ENCODE measurements at places on chromosomes 5 and 9.

- no peak for DNase-seq
Observed at GRCh38 chr5:150642991-150643710, 2.7 kb downstream of the SYNPO start.

GRCh38 chr5:54761213-54761701 is 224.1 kb downstream of the ESM1 start:
- no peak for DNase-seq

DNA sequence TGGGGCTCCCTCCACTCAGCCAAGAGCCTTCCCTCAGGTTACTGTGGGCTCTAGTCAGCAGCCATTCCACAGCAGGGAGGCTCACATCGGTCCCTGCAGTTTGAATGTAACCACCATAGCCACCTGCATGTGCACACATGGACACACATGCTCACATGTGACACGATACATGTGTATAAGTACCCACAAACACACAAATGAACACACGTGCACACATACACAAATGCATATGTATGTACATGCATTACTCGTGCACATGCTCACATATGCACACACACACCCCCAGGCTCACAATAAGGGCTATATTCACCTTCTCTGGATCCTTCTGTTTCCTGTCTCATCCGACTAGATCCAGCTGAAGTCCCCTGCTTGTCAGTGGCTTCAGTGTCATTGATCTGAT is 36.2 kb downstream of the UBE2QL1 start:
- no peak for DNase-seq

- no peak for DNase-seq
Observed at GRCh38 chr9:87844506-87844905, 38.2 kb upstream of the SPATA31E1 start.

DNA sequence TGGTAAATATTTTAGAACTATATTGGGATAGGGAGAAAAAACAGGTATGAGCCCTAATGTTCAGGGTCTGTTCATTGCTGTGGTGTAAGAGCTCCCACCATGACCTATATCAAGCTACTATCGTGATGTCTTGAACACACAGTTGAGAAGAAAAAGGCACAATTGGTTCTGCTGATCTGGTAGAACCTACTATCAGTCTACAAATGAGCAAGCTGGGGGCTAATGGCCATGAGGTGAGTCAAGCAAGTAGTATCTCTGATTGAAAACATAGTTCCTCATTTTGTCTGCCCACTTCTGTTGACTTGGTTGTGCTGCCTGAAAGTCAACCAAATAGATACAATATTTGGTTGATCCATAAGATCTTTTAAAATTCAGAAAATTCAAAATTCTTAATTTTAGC is 1026.3 kb downstream of the CDH12 start:
- no peak for DNase-seq

DNA sequence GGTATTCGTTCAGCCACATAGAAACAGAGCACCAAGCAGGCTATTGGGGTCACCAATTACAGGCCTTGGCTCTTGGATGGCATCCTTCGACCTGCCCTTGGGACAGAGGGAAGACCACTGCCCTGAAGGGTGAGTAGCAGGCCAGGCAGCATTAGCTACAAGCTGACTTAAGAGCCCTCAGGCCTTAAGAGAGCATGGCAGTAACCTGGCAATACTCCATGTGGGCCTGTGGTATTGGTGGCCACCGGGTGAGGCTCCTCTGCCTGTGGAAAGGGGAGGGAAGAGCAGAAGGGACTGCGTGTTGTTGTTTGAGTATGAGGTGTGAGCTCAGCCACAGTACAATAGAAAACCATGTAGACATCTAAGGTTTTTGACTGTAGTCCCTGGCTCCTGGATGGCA is 170.6 kb downstream of the MCTP1 start:
- no peak for DNase-seq

DNA sequence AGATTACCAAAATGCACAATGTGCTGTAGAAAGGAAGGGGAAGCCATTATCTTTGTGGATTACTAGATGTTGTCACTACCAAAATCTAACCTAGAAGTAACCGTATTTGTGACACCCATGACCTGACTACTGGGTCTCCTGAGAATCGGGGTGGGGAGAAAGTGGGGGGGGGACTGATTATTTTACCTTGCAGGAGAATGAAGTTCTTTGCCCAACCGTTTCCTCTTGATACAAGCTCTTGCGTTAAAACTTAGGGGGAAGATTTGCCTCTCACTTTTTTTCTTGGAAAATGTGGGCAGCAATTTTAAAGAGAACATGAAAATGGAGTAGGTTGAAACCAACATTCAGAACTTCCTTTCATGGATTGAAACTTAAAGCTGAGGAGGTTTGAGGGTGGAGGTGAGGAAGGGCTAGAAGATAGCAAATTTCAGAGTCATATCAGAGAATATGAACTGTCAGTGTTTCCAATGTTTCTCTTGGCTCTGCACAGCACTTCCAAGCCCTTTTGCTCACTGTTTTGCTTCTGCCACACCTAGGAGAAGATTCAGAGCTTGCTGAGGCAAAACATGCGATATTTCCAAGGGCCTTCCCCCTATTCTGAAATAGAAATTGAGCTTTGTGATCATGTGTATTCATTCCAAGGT is 280.8 kb downstream of the AOPEP start:
- no peak for DNase-seq

GRCh38 chr9:95507464-95508241 is 9.1 kb downstream of the PTCH1 start:
- DNase-seq = peak; percentile 70

DNA sequence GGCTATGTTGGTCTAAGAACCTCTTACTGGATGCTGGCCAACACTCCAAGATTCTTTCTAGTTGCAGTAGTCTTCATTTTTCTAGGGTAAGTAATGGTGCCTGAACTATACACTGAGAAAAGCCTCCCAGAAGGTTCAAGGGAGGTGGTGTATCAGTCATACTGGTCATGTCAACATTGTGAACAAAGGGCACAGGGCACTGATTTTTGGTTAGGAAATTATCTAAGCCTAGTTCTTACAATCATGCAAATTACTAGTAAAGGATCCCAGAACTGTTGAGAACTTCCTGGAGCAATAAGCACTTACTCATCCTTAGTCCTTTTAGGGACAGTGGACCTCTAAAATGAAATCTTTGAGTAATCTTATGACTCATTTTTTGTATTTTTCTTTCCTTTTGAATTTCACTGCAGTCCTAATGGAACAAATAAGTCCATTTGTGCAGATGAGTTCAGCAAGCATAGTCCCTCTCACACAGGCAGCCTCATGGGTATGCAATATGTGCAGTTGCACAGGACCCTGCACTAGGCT is 21.1 kb upstream of the CDC42SE2 start:
- no peak for DNase-seq

- no peak for DNase-seq
Observed at GRCh38 chr9:2059274-2059929, 44.3 kb downstream of the SMARCA2 start.

GRCh38 chr9:71323357-71323756 is 201.9 kb upstream of the TRPM3 start:
- DNase-seq = no peak

- no peak for DNase-seq
Observed at GRCh38 chr9:117180896-117181445, 233.9 kb downstream of the ASTN2 start.

DNA sequence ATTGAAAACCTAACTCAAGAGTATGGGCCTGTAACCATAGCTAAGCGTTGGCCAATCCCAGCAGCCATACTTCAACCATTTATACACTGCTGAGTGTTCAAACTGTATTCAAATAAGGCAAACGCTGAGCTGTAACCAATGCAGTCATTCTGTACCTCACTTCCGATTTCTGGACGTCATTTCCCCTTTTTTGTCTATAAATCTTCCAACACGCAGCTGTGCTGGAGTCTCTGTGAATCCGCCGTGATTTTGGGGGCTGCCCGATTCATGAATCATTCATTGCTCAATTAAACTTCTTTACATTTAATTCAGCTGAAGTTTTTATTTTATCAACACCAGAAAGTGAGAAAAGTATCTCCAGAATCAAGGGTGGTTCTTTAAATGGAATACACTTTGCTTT is 31.7 kb downstream of the MTX3 start:
- DNase-seq = no peak

DNA sequence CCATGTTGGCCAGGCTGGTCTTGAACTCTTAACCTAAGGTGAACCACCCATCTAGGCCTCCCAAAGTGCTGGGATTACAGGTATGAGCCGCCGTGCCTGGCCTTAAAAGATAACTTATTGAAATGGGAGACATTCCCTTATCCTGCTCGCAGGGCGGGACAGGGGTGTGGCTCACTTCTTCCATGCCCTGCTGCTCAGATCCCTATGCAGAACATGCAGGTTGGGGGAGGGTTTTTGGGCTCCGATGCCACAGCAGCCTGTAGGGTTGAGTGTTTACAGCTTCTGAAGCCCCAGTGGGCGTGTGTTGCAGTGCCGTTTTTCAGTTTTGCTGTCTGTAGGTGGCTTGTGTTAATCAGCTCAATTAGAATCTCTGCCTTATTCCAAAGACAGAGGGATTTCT is 108.0 kb upstream of the BRINP1 start:
- no peak for DNase-seq

DNA sequence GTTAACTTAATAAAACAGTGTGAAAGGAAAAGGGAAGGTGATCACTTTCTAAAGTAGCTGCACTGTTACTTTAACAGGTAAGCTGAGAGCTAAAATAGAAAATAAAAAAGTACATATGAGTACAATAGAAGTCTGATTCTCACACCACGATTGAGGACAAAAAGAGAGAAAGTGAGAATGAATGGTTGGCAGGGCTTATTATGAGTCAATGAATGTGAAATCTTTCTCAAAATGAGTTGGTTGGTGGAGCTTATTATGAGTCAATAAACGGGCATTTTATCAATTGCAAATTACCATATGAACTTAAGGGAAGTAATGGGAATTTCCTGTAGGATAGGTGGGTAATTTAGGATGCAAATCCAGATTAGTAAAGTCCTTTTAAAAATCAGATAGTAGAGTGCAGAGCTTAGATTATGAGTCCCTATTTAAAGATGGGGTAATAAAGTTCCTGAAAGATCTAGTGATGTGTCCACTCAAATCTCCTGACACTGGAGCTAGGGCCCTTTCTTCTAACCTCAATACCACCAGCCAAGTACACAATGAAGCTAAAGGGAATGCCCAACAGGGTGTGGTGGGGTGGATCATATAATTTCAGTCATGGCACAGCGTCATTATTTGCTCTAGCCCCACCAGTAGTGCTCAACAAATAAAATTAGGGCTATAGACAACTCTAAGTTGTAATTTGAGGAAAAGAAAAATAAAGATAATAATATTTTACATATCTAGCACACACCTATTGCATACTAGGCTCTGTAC is 21.1 kb upstream of the TLR4 start:
- DNase-seq = no peak

DNA sequence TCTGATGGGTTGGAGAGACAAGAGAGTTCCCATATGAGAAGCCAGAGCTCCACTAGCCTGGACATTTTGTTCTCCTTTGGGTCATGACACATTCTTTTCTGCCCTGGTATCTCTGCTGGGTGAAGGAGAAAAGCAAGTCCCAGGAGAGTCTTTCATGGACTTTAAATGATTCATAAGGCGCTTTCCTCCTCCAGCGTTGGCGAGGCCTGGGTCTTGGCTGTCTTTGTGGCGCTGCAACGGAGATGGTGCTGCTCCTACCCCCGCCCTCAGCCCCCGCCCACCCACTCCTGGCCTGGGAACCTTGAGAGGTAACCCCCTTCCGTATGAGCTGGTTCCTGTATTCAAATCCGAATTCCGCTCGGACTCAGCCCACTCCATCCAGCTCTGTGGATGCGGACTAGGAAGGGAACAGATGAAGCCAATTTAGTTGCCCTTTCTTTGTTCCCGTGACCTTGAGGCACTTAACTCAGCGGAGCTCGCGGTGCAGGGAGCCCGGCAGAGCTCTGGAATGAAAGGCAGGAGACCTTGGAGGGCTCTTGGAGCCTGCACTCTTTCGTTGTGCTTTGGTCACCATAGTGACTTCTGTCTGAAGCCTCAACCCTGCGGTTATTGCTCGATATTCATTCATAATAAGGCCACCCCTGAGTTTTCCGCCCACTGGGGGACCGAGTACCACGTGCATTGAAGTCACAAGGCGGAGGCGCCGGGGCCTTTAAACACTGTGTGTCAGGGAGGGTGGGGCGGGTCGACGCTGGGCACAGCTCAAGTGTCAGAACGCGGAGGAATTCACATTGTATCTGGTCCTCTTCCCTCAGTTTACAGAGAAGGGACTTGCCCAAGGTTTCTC is 14.0 kb upstream of the PWWP2A start:
- DNase-seq = no peak

GRCh38 chr9:125746774-125747052 is 460 bp upstream of the PBX3 start:
- no peak for DNase-seq

DNA sequence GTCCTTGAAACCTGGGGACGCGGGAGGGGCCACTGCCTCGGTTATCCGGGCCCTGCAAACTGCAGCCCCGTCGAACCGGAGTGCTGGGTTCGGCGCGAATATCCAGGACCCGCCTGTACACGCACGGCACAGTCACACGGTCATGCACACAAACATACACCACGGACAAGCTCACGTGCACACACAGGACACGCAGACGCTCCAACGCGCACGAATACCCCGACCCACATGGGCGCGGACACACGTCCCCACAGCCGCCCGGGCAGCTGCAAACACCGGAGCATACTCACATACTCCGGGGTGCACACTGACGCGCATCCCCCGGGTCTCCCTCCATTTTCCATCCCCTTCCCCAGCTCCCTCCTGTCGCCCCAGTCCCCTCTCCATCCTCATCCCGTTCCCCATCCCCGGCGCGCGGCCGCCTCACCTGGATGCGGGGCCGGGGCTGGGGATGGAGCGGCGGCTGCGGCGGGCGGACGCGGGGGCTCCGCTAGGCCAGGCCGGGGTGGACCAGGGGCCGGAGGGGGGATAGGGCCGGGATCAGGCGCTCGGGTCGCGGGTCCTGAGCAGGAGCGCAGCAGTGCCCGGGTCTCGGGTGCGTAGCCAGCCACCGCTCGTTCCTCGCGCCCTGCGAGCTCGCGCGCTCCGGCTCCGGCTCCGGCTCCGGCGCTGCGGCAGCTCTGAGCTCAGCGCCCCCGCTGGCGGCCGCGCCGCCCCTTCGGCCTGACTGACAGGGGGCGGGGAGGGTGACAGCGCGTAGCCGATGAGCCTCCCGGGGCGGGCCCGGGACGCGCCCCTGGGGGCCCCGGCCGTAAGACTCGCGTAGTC is at the start of the genes EIF4E1B and SNCB:
TSS of gene EIF4E1B (plus strand) at position 823 of the 828 bp plus-strand sequence. CDS start 12,113 bp downstream, outside the sequence.
TSS of gene SNCB (minus strand) at position 682 of the 828 bp plus-strand sequence. CDS start 880 bp downstream, outside the sequence.
- DNase-seq = peak; percentile 33

DNA sequence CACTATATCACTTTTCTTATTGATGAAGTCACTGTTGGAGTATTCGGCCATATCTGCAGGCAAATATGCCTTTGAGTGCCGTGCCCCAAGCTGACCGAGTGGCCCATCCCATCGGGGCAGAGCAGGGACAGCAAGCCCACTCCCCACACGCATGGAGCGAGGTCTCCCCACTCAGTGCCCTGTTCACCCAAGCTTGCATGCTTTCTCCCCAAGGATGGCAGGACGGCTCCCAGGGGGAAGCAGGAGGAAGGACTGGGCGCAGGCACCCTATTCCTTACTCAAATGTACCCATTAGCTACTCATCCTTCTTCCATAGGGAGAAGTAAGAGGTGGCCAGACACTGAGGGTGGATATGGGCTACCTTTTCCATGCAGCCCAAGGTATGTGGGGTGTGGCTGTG is 309.0 kb downstream of the IRX1 start:
- no peak for DNase-seq

All from natural killer cell (primary cell).